ENCODE measurements at places on chromosomes 7 and 10.

DNA sequence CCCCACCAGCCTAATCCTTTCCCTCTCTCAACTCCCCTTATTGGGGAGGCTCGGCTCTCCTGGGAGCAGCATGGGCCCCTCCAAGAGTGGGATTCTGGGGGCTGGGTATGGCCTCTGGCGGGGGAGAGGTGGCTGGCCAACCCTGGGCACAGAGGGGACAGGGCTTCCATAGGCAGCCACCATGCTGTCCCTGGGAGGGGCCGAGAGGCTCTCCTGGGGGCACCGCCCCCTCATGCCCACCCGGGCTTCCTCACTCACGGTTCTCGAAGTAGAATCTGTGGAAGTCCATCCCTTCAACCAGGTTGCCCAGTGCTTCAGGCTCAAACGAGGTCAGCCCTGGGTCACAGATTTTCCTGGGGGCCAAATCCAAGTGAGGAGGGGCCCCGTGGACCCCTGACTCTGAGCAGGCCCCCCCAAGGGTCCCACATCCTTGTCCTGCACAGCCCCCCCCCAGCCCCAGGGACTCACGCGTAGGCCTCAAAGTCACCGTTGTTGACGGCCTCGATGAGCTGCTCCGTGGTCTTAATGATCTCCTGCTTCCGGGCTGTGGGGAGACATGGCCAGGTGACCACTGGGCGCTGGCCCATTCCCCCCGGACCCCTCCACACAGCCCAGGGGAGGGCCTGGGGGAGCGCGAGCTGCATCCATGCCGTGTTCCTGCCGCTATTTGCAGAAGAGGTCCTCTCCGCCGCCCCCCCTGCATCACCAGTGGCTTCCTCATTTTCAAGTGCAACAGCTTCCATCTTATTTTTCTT lies 19.8 kb downstream of the YKT6 start:
- DNase-seq, result no peak

DNA sequence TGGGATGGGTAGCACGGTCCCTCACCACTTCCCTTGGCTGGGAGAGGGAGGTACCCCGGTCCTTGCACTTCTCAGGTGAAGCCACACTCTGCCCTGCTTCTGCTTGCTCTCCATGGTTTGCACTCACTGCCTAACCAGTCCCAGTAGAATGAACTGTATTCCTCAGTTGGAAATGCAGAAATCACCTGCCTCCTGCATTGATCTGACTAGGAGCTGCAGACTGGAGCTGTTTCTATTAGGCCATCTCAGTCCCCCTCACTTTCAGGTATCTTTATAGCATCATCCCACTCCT lies 264.9 kb downstream of the ZWINT start:
- DNase-seq, result no peak

DNA sequence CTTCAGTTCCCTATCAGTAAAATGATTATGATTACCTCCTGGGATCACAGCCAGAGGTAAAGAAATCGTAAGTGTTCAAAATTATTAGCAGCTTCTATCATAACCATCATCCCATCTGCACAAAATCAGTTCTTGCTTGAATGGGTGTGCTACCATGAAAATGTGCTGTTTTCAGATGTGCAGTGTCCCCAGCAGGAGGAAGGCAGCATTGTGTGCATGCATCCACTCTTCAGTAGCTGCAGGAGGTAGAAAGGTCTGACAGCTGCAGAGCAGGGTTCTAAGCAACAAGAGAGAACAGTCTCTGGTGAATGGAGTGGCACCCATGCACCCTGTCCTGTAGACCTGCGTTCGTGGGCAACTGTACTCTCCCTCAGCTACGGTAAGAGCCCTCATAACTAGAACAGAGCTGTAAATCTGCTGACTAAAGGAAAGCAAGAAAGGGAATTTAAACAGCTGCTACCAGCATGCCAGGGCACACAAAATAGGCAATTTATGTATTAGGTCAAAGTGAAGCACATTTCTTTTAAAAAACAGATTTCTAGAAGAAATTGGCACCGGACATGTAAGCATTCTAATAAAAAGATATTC lies 21.2 kb downstream of the VSTM2A start:
- no peak for DNase-seq

DNA sequence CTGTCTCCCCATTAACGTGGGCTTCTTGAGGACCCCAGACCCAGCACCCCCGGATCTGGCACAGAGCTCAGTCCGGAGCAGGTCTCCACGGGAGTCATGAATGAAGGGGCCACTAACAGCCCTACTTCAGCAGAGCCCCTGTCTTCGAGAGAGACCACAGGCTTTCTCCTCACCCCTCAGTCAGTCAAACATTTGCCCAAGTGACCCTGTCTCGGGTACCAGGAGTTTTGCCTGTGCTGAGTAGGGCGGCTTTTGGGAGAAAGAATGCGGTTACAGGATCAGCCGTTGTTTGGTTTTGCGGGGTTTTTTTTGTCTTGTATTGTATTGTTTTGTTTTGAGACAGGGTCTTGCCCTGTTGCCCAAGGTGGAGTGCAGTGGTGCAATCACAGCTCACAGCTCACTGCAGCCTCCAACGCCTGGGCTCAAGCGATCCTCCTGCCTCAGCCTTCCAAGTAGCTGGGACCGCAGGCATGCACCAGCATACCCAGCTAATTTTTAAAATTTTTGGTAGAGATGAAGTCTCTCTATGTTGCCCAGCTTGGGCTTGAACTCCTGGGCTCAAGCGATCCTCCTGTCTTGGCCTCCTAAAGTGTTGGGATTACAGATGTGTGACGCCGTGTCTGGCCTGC lies 16.5 kb downstream of the ADAP1 start:
- DNase-seq, result no peak

- DNase-seq, result no peak
These were observed 214.6 kb upstream of the TMEM72 start for GRCh38 chr10:44696496-44696895.

DNA sequence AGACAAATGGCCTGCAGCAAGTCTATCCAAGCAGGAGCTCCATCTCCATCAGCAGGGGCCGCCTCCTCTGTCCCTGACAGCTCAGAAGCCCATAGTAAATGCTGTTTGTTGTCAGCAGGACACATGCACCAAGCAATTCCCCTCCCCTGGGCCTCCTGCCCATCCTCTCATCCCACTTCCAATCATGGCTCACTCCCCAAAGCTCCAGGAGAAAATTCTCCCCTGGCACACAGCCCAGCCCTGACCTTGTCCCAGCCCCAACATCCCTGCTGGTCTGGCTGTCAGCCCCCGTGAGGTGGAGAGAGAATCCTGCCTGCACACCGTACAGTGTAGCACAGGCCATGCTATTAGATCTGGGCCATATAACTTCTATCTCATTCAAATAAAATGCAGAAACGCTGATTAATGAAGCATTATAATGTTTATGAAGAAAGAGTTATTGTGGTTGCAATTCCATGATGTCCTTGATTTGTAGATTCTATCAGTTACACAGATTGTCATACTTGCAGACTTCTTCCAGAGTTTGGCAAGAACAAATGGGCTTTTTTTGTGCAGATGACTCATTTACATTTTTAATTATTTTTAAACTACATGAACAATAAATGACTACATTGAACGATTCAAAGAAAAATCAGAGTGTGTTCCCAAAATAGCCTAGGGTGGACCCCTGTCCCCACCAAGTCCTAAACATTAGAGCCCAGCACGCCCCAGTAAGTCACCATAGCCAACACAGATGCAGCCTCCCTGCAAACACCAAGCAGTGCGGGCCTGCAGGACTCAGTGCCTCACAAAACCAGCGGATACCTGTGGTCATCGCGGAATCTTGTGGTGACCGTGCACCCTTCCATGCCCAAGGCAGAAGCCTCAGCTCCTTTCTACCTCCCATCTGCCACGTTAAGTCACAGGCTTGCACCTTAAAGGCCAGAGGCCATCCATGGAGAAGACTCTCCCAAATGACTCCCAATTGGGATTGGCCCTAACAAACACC lies 70.1 kb downstream of the COBL start:
- no peak for DNase-seq

GRCh38 chr10:96998329-96998888 lies 166.3 kb downstream of the LCOR start:
- DNase-seq, result peak; percentile 95

DNA sequence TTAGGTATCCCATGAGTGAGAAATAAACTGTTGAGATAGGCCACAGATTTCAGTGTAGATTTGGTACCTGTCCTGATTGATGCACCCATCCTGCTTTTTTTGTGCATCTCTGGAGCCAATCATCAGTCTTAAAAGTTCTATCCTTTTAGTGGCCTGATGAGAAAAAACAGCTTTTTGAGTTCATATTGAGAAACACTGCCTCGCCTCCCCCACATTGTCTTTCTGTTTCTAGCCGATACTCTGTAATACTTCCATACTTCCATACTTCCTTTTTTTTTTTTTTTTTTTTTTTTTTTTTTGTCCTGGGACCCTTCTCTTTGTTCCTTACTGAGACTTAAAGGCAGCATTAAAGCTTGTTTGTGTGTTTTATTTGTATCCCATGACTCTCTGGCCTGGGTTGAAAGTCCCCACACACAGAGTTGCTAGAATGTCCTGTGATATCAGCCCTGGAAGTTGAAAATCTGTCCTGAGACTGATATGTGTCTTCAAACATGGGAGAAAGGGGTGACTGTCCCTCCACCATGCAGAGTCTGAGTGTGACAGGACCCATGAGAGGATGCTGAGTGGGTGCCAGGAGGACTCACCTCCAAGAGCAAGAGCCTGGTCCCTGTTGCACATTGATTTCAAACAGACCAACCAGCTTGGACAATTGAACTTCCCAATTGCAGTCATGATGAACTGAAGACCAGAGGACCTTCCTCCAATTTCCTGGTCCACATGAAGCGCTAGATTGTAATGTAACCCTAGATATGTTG lies 5.7 kb downstream of the ZNF22 start:
- DNase-seq, result no peak

DNA sequence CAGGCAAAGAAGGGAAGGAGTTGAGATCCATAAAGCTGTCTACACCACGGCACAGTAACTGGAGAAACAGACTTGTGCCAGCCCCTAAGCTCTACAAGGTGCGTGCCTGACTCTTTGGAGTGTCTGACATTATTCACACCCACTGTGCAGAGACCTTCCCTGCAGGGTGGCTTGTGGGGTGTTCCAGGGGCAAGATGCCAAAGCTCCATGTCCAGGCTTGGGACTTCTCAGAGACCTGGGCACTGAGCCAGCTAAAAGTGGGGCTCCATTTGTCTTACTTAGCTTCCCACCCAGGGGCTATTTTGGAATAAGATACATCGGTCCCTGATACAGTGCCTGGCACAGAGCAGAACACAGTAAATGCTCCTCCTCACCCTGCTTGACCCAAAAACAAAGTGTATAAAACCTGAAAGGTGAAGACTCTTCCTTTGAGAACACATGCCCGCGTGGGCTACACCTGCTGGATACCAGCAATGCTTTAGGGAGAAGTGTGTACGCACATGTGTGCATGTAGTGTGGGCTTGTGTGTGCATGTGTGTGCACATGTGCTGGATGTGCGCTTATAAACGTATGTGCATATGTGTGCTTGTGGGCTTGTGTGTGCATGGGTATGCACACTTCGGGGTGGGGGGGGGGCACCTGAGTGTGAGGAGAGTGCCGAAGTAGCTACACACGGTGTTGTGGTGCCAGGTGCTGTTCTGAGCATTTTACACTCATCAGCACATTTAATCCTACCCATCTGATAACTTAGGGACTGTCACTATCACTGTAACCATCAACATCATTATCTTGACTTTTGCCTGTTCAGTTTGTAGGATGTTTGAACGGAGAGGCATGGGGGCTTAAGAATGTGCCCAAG lies 143.0 kb downstream of the ARHGAP22 start:
- DNase-seq, result no peak

- DNase-seq, result no peak
These were observed 1.0 kb upstream of the ZDHHC4 start for GRCh38 chr7:6576024-6576866.

DNA sequence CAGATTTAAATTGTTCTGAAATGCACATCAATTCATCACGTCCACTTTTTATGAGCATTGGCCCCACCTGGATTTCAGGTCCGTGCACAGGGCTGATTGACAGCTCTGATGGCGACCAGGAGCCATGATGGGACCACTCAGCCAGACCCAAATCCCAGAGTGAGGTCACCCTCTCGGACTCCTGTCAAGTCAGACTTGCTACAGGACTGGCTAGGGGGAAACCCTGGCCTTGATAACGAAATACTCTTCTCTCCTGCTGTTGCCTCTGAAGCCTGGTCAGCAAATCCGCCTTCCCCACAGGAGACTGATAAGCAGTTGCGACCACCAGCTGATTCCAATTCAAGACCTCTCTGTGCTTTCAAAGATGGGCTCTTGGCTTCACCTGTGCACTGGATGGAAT lies 76.4 kb downstream of the CARD11 start:
- no peak for DNase-seq

DNA sequence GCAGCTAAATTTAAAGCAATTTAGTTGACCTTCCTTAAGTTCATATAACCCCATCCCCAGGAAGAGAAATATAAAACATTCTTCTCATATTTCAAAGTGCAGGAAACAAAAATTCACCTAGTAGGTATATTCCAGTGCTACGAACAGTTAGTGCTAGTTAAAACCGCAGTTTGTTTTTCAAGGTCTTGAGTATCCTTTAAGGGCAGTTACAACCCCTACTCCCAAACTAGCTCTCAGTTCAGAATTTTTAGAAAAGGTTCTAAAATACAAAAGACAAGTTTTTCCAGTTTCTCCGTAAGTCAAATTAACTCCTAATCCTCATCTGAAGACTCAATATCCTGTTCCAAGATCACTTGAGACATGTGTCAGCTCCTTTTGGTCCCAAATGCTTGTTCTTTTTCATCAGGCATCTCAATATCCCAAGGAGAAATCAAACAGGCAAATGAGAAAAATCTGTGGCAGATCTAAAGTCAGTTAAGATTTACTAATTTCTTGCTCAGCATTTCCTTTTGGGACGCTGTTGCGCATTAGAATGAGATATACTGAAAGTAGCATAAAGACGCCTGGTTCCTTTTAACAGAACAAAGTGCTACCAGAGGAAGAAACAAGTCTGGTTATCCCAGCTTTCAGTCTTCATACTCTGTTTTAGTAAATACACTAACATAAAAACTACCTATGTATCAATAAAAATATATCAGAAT lies 51.8 kb downstream of the ARHGAP12 start:
- DNase-seq, result no peak

GRCh38 chr10:70513848-70514309 lies 35.3 kb downstream of the PALD1 start:
- no peak for DNase-seq

- no peak for DNase-seq
These were observed 381.2 kb upstream of the MGMT start for GRCh38 chr10:129085811-129086210.
